Nucleus accumbens (tissue), 56 donors: ENCODE measurements at places on chromosomes 11 and 22.

GRCh38 chr11:10484461-10485180 lies 29.6 kb downstream of the AMPD3 start:
- no peak for DNase-seq

- DNase-seq = no peak
Measured at GRCh38 chr11:125724125-125724524, 22.0 kb upstream of the PATE1 start.

GRCh38 chr22:42282943-42283277 lies 12.5 kb upstream of the TCF20 start:
- DNase-seq = no peak

GRCh38 chr11:95608093-95608492 lies 181.5 kb downstream of the FAM76B start:
- DNase-seq = no peak

DNA sequence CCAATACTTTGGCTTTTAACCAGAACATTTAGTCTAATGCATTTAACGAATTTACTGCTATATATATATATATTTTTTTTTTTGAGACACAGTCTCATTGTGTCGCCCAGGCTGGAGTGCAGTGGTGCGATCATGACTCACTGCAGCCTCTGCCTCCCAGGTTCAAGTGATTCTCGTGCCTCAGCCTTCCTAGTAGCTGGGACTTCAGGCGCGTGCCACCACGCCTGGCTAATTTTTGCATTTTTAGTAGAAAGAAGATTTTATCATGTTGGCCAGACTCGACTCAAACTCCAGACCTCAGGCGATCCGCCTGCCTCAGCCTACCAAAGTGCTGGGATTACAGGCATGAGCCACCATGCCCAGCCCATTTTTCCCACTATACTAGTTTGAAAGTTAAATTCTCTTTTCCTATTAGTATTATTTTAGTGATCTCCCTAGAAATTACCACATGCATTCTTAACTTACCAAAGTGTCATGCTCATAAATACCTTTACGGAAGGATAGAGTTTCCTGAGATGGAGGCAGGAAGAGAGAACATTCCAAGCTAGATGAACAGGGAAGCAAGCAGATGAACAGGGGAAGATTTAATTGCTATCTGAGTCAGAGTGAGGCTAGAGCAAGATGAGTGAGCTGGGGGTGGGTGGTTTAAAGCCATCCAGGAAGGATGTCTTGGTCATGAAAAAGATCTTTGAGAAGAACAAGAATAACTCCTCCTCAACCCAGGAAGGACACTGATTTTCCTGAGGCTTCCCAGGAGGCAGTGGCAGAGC lies 4.4 kb upstream of the PGAP2 start:
- no peak for DNase-seq

DNA sequence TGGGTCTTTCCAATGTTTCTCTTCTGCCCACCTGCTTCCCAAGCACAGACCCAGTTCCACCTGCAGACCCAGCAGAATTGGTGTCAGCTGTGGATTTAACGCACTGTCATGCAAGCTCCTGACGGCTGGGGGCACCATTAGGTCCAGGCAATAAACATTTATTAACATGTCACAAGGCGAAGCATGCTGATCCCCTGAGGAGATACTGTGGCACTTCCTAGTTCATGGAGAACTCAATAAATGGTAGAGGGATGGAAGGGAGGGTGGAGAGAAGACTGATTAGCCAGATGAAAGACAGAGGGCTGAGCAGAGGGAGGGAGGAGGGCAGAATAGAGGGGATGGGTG lies 68.3 kb upstream of the TSPAN18 start:
- DNase-seq = no peak

GRCh38 chr11:34417202-34417601 lies 21.5 kb upstream of the CAT start:
- DNase-seq = no peak

GRCh38 chr11:19392321-19392720 lies 151.6 kb upstream of the E2F8 start:
- DNase-seq = no peak
